ENCODE measurements at places on chromosomes 2 and 18.
A peak's percentile ranks its signal among the peaks of the same experiment; 100 is the strongest.

GRCh38 chr2:126754240-126755004 is 98.5 kb downstream of the GYPC start:
- no peak for DNase-seq

DNA sequence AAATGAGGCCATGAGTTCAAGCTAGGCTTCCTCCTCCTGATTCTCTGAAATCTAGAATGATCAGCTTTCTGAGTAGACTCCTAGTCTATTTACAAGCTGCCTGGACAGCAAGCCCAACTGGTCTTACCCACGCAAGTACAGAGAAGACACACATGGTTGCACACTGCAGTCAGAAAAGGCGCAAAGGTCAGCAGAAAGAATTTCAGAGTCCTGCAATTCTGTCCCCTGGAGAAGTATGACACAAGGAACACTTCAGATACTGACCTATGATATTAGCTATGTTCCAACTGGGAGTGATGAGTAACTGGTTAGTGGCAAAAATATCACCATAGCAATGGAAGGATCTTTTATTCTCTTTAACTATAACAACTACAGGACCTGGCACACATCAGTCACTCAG is 336.1 kb upstream of the PKDCC start:
- DNase-seq, result no peak

DNA sequence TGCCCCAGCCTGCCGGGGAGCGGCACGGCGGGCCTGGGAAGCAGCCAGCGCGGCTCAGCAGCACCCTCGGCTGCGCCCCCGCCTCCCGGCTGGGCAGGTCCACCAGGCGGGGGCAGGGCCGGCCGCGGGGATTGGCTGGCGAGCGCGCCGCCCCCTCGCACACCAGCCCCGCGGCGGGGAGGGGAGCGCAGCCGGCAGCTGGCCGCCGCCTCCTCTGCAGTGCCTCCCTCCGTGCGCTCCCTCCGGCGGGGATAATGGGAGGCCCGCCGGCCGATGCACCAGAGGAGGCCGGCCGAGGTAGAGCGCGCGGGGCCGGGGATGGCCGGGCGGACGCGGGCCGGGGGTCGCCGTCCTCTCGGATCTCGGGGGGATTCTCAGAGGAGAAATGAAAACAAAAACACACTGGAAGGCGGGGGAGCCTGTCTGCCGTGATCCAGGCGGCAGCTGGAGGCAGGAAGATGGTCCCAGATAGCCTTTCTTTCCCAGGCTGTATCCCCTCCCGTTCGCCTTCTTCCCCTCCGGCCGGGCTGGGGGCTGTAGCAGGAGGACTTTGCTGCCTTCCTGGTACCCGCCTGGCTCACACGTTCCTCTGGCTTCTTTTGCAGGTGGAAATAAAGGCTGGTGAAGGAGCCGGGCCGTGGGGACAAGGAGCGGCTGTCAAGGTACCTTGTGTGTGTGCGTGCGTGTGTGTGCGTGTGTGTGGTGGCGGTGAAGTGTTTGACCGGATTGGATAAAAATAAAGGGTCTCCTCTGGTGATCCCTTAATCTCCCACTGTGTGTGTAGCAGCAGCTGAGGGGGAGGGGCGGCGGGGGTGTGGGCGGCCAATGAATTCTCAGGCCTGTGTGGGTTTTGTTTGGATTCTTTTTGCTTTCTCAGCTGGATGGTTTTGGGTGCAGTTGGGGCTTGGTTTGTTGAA is 18.1 kb downstream of the TET3 start:
- peak; percentile 59 for DNase-seq

DNA sequence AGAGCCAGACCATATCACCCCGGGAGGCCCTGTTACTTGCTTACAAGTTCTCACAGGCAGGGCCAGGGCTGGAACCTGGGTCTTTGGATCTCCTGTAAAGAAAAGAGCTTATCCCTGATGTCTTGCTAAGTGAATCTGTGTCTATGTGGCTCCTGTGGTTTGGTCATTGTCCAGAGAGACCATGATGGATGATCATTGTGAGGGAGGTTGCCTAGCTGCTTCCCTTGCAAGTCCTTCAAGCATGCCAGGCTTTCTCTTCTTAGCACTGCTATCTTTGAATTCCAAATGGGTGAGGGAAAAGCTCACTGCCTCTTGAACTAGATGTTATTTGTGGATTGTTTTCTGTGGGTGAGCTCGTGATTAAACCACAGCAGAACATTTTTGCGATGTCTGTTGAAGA is 151.6 kb downstream of the FSHR start:
- no peak for DNase-seq

DNA sequence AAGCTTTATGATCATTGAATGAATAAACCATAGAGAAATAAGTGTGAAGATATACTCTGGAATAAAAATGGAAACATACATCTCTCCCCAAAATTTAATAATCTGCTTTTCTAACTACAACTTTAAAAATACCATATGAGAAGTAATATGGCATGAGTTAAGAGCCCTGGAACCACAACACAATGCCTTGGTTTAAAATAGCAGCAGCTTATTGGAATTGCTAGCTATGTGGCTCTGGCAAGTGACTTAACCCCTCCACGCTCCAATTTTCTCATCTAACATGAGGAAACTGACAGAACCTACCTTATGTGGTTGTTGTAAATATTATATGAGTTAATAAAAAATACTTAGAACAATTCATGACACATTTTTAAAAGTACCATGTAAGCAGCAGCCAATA is 76.4 kb downstream of the VPS54 start:
- DNase-seq, result no peak

GRCh38 chr2:218722419-218722818 is 11.8 kb downstream of the TTLL4 start:
- no peak for DNase-seq

DNA sequence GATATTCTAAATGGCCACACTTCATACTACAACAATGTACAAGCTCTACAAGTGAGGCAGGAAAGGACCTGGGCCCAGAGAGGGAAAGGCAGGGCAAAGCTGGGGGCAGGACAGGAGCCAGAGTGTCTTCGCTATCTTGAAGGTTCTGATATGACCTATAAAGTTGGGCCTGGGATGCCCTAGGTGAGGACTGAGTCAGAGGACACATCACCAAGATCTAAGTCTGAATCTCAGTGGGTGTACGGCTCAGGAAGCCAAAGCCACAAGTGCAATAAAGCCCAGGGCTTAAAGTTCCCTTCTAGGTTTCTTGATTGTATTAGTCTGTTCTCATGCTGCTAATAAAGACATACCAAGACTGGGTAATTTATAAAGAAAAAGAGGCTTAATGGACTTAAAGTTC is 219.1 kb downstream of the ALK start:
- DNase-seq, result no peak

GRCh38 chr2:225282858-225283710 is 116.4 kb upstream of the NYAP2 start:
- DNase-seq, result no peak

DNA sequence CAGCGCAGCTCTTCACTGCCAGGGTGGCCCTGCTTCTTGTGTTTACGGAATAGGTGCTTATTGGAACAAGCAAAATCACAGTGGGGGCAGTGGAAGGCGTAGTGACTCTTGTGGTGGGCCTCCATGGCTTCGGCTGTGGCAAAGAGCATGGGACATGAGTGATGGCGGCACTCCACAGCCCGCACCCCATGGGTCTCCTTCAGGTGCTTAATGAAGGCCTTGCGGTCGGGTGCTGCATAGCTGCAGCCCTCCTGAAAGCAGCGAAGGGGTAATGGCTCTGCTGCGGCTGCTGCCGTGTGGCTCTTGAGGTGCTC is 10.7 kb downstream of the ZNF142 start:
- no peak for DNase-seq

- no peak for DNase-seq
Measured at GRCh38 chr2:46202987-46203386, 94.2 kb upstream of the EPAS1 start.

All from stimulated activated CD8-positive, alpha-beta memory T cell treated with anti-CD3 and anti-CD28 coated beads, Interleukin-15, amount 100 ng/mL, for 24 hours (primary cell).